ENCODE measurements at places on chromosomes 13 and 19.
A peak's percentile ranks its signal among the peaks of the same experiment; 100 is the strongest.

- no peak for DNase-seq
Measured at GRCh38 chr13:48888613-48889012, 87.1 kb upstream of the FNDC3A start.

DNA sequence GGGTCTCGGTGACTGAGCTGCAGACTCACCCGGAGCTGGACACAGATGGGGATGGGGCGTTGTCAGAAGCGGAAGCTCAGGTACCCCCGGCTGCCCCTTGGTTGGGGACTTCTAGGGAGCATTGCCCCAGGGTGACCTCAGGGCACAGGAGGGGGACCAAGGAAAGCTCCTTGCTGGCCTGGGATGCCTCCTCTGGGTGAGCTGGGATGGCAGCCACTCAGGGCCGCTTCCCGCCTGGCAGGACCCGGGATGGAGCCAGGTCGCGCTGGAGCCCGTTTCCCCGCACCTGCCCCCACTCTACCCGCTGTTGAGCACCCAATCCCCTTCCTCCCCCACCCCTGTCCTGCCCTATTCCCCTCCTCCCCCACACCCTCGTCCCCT is 10.8 kb downstream of the PRKCSH start:
- DNase-seq, result no peak

GRCh38 chr19:27681972-27682371 is 1531.0 kb downstream of the UQCRFS1 start:
- DNase-seq, result no peak

GRCh38 chr13:36820222-36820621 is 1.2 kb downstream of the RFXAP start:
- no peak for DNase-seq

- DNase-seq, result no peak
Measured at GRCh38 chr13:84294576-84294975, 412.3 kb upstream of the SLITRK1 start.

GRCh38 chr19:33428627-33429125 is 55.2 kb downstream of the CEBPG start:
- DNase-seq, result no peak

DNA sequence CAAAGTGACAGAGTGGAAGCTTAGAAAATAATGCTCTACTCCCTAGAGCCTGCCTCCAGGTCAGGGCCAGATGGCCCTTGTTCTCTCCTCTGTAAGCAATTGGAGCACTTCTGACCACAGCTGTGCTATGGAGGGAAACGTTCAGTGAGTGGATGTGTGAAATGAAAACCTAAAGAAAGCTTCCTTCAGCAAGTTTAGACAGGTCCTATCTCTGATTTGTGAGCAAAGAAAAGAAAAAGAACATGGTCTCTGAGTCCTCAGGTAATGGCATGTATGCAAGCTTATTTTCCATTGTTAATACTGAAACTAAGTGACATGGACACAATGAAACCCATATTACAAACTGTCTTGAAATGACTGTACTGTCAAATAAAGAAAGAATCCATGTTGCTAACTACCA is 1486.8 kb downstream of the EFNB2 start:
- no peak for DNase-seq

DNA sequence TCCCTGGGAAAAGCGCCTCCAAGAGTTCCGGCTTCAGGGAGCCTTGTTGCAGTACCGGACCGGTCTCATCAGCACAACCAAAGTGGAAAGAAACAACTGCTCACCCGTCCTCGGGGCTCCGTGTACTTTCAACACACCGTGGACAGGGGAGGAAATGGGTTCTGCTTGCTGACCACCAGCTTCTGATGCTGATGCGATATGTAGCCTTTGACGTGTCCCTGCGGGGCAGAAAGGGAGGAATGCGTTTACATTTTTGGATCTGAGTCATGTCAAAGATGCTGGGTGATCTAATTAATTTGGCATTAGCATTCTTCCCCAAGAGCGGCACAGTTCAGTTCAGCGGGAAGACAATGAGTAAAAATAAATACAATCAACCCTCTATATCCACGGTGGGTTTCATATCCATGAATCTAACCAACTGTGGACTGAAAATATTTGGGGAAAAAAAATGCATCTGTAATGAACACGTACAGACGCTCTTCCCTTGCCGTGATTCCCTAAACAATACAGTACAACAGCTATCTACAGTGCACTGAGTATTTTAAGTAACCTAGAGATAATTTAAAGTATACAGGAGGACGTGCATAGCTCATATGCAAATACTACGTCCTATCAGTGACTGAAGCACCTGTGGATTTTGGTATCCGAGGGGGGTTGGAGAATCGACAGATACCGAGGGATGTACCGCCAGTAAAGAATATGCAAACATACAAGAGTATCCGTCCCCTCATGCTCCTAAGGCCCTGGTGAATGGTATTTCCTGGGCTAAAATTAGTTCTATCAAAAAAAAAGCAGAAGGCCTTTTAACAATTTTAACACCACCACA is 19.8 kb downstream of the PROZ start:
- no peak for DNase-seq

GRCh38 chr19:55160986-55161365 is 3.4 kb upstream of the TNNI3 start:
- no peak for DNase-seq

GRCh38 chr19:4059453-4059871 is 7.2 kb downstream of the ZBTB7A start:
- no peak for DNase-seq

GRCh38 chr13:46495651-46496050 is 57.3 kb upstream of the LRCH1 start:
- DNase-seq, result no peak

GRCh38 chr13:30762643-30763042 is 27.3 kb downstream of the ALOX5AP start:
- DNase-seq, result no peak

GRCh38 chr19:56748378-56748777 is 76.8 kb upstream of the ZNF835 start:
- DNase-seq, result peak; percentile 22

DNA sequence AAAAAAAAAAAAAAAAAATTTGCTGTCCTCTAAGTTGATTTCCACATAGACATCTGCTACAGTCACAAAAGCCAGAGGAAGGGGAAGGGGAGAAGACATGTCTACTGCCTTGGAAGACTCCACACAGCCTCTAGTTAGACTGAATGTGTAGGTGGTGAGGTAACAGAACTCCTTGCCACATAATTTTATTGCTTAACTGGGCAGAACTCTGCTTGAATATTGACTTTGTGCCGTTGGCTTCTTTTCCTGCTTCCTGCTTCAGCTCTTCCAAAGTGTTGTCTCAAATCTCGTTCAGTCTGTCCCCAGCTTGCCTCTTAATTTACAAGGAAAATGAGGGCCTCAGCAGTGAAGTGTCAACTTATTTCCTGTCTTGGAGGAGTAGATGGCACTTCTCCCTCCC is 37.1 kb downstream of the ESD start:
- DNase-seq, result peak; percentile 61

- DNase-seq, result no peak
Measured at GRCh38 chr13:102328909-102329308, 72.9 kb downstream of the FGF14 start.

DNA sequence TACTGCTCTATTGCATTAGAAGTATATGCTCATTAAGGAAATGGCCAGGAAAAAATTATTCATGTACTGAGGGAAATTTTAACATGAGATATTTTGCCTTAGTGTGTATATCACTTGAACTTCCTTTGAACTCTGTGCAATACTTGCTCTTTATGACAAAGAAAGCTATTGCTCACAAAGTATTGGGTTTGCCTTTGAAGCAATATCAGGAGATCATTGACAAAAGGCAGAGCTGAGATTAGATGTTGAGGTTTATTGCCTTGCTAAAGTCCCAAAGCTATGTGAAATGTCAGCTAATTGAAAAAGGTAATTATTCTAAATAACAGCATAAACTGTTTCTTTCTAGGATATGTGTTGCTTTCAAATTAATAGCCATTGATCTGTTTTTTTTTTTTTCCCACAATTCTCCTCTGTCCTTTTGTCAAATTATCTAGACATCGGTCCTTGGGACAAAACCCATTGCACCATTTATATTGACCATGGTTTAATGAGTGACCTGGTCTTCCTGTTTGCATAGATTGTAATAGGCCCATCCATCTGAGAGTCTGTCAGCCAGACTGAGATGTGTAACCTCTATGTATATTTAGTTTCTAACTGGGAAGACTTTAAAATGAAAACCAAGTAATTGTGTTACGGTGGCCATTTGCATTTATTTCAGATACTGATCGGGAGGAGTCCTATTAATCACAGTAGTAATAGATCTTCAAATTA is 752.7 kb upstream of the GPC6 start:
- no peak for DNase-seq

DNA sequence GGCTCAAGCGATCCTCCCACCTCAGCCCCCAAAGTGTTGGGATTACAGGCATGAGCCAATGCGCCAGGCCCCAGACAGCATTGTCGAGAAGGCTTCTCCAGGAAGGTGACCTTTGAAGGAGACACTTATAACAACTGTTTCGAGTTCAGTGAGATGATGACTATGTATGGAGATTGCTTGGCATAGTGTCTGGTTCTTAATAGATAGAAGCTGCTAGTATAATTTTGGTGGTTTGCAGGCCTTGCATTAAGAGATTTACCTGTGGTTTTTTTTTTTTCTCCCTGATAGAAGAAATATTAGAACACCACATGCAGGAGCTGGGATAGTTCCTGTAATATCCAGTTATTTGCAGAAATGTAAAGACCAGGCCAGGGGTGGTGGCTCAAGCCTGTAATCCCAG is 3.7 kb downstream of the MARCHF2 start:
- DNase-seq, result no peak

GRCh38 chr13:55000844-55001243 is 1972.2 kb downstream of the OLFM4 start:
- no peak for DNase-seq

DNA sequence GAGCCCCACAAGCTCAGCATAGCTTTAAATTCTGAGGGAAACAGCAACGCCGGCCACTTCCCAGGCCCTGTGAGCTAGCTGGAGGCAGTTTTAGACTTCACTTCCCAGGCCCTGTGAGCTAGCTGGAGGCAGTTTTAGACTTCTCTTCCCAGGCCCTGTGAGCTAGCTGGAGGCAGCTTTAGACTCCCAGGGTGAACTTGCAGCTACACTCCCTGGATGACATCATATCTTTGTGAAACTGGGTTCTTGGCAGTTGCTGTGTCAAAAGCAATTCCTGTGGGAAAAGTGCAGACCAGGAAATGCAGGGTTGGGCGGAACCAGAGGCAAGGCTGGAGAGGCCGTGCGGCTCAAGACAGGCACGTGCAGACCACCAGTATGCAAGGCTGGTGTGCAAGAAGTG is 12.7 kb downstream of the SOX1 start:
- DNase-seq, result no peak

- no peak for DNase-seq
Measured at GRCh38 chr13:80473695-80474094, 132.8 kb upstream of the SPRY2 start.

GRCh38 chr13:42894765-42895243 is 97.2 kb downstream of the EPSTI1 start:
- no peak for DNase-seq

Measured in suppressor macrophage (primary cell).